ENCODE measurements at places on chromosomes 6 and 20. TPM values are rescaled to one million over a fixed set of nuclear protein-coding genes. Genes with fewer than 3 reads are reported as not detected.

OOEP gene
- not detected for total RNA-seq

KHDC1L gene
- 0.33 TPM for total RNA-seq

BICRAL gene
- 3.3 TPM for total RNA-seq

VSX1 gene
- total RNA-seq: not detected

DYNLRB1 gene
- total RNA-seq: 126 TPM

PBOV1 gene
- total RNA-seq: not detected

OXT gene
- not detected for total RNA-seq

ANKRD66 gene
- not detected for total RNA-seq

HLA-F gene
- not detected for total RNA-seq

DUSP15 gene
- total RNA-seq: 0.49 TPM

GCNT2 gene
- 4.4 TPM for total RNA-seq

XKR7 gene
- total RNA-seq: not detected

ACSS1 gene
- 8.7 TPM for total RNA-seq

CGA gene
- not detected for total RNA-seq

HDGFL1 gene
- total RNA-seq: not detected

TTI1 gene
- 23.5 TPM for total RNA-seq

LHFPL5 gene
- total RNA-seq: 0.13 TPM

CALHM6 gene
- 1.6 TPM for total RNA-seq

DEF6 gene
- 2.6 TPM for total RNA-seq

TRIM26 gene
- total RNA-seq: 23.5 TPM

APCDD1L gene
- total RNA-seq: 27.9 TPM

SOX18 gene
- not detected for total RNA-seq
